Stimulated activated CD4-positive, alpha-beta T cell treated with anti-CD3 and anti-CD28 coated beads, Interleukin-12 subunit alpha, Interleukin-12 subunit beta, amount 100 ng/mL, for 4 hours (primary cell): ENCODE measurements at places on chromosomes 2 and 18.

- no peak for DNase-seq
These were observed 108.4 kb upstream of the ARL5A start for GRCh38 chr2:151936626-151937025.

GRCh38 chr2:194709840-194710239, 947.2 kb upstream of the SLC39A10 start:
- DNase-seq, result no peak

- no peak for DNase-seq
These were observed 11.2 kb upstream of the LBH start for GRCh38 chr2:30219886-30220875.

DNA sequence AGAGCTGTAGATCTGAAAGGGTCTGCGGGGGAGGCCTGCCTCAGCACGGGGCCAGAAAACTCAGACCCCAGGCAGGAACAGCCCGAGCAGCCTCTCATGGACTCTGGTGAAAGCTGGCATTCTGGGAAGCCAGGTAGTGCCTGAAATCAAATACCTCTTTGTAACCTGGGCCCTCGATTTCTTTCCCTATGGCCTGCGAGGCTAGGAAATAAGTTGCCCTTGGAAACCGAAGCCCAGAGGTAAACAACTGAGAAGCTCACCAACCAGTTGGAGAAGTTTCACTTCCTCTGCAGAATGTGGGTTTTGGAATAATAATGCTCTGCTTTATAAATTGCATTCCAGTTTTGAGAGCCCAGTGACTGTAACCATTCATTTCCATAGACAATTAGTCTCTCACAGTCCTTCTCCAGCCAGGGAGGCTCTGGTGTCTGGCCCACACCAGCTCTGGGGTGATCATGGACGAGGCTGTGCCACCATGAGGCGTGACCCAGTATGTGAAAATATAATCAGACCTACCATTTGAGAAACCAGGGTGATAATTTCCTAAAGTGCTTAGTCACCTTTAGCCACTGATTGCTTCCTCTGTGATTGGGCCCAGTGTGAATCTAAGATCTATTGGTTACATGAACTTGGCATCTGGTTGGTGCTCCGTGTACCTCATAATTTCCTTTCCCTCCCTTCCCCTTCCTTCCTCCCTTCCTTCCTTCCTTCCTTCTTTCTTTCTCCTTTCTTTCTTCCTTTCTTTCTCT, 133.1 kb upstream of the PELI1 start:
- DNase-seq, result no peak

GRCh38 chr2:8169443-8169842, 512.4 kb upstream of the ID2 start:
- no peak for DNase-seq

- no peak for DNase-seq
These were observed 48.7 kb upstream of the ZNF385B start for GRCh38 chr2:179909845-179910734.

GRCh38 chr2:45370369-45370768, 240.7 kb downstream of the SRBD1 start:
- DNase-seq, result no peak

DNA sequence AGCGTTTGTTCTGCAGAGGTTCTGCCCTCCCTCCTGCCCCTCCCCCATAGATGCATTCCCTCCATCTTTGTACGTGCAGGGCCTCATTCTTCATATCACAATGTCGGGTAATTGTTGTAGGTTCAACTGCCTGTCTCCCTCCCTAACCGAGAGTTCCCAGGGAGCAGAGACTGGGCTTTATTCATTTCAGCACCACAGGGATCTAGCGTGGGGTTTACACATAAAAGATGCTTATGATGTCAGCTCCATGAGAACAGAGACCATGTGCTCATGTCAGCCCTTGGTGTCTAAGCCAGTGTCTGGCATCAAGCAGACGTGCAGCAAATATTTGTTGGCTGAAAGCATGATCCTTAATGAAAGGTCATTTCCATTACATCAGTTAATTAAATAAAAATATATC, 298.9 kb upstream of the TRIB2 start:
- DNase-seq, result no peak

GRCh38 chr2:2174956-2175355, 156.1 kb downstream of the MYT1L start:
- no peak for DNase-seq

DNA sequence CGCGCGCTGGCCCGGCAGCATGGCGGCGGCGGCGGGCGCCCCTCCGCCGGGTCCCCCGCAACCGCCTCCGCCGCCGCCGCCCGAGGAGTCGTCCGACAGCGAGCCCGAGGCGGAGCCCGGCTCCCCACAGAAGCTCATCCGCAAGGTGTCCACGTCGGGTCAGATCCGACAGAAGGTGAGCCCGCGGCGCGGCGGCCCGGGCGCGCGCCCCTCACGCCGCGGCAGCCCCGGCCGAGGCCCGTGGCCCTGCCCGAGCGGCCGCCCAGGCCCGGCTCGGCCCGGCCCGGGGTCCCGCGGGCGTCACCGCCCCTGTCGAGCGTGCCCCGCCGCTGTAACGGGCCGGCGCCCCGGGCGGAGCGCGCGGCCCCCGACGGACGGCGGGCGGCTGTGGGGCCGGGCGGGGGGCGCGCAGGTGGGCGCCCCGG, 218 bp downstream of the DGKD start:
- no peak for DNase-seq

DNA sequence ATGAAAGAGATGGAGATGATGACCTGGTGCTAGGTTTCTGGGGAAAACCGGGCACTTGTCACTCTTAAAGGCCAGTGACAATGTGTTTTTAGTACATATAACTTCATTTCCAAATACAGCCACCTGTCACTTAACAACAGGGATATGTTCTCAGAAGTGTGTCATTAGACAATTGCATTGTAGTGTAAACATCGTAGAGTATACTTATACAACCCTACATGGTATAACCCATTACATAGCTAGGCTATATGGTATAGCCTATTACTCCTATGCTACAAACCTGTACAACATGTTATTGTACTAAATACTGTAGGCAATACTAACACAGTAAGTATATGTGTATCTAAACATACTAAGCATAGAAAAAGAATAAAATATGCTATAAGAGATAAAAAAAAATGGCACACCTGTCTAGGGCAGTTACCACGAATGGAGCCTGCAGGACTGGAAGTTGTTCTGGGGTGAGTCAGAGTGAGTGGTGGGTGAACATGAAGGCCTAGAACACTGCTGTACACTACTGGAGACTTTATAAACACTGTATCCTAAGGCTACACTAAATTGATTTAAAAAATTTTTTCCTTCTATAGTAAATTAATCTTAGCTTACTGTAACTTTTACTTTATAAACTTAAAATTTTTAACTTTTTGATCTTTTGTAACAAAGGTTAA, 123.2 kb downstream of the THADA start:
- DNase-seq, result no peak

DNA sequence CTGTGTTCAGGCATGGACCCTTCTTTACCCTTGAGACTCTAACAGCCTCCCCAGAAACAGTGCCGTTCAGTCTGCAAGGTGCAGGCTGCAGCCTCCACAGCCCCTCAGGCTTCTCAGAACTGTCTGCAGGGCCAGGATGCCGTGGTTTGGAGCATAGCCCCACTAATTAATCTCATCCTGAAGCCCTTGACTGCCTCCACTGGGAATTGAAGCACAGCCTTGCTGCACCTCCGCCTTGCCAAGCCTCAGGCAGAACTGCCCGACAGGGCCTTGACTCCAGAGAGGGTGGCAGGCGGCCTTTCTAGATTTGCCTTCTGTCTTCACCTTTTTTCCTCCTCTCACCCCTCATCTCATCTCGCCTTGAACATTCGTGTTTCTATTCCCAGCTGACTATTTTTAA, 119.8 kb downstream of the NRP2 start:
- DNase-seq, result no peak

DNA sequence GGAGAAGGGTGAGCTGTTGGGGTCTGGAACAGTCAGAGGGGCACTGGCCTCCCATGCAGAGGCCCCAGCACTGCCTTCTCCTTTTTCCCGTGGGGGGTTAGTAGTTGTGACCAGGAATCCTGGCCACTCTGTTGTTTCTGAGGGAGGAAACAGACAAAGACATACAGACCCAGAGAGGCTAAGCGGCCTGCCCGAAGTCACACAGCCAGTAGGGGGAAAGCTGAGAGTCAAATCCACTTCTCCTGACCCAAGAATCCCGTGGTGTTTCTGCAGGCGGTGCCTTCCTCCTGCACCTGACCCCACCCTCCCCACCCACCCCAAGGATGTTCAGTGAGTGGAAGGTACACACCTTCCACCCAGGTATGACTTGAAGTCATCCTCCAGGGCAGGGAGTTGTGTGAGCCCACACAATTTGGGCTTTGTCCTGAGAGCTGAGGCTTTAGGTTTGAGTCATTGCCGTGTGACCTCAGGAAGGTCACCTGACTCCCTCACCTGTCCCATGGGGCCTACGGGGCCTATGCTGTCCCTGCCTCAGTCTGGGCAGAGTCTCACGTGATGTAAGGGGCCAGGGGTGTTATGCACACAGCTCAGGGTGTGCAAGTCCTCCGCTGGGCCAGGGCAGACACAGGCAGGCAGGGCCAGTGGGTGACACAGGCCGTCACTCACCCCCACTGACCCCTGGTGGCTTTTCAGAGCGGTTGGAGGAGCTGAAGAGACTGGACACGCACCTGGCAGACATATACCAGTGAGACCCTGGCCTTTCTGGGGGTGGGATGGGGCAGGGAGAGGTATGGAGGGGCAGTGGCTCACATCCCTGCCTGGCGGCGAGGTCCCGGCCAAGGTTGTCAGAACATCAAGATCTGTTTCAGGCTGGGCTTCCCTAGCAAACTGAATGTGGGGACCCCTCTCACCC, 5.0 kb downstream of the NT5DC4 start:
- no peak for DNase-seq

- DNase-seq, result no peak
These were observed 939.5 kb downstream of the ERBB4 start for GRCh38 chr2:211599146-211599545.

- no peak for DNase-seq
These were observed 33.8 kb downstream of the HS6ST1 start for GRCh38 chr2:128284841-128285240.

- DNase-seq, result no peak
These were observed 47.9 kb upstream of the KCNF1 start for GRCh38 chr2:10863837-10864236.

DNA sequence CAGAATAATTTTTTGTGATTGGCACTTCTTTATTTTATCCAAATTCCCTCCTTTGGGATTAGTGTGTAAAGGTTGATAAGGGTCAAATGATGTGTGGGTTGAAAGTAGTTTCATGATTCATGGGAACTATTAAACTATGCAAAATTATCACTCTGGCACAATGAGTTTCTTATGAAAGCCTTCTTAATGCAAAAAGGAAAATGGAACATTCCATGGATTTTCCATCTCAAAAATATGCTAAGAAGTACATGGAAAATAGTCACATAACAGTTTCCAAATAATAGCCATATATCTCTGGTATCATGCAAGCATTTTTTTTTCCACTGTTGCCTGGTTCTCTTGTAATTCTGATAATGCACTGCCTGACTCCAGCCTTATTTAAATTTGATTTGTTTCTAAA, 639.7 kb downstream of the NR4A2 start:
- no peak for DNase-seq
